Umbilical cord (tissue), 2 donors: ENCODE measurements at places on chromosomes 5 and 9. TPM values are rescaled to one million over a fixed set of nuclear protein-coding genes. Genes with fewer than 3 reads are reported as not detected.

- DNase-seq, result no peak
Observed at GRCh38 chr5:24161559-24161958, 483.2 kb downstream of the CDH10 start.

DNA sequence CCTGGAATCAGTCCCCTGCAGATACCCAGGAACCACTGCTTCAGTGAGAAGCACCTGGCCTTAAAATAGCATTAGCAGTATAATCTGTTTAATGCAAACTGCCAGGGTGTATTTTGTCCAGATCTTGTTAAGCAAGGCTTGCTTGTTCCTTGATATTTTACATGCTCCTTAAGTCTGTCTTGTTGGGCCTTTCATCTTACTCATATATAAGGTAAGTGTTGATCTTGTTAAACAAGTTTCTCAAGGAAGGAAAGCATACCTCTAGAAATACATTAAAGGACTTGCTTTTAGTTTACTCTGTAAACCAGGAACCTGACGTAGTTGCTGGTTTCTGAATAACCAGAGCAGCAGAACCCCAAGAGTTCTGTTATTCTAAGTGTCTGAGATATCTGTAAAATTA is 13.7 kb downstream of the HSPA4 start:
- DNase-seq, result peak; percentile 66

DNA sequence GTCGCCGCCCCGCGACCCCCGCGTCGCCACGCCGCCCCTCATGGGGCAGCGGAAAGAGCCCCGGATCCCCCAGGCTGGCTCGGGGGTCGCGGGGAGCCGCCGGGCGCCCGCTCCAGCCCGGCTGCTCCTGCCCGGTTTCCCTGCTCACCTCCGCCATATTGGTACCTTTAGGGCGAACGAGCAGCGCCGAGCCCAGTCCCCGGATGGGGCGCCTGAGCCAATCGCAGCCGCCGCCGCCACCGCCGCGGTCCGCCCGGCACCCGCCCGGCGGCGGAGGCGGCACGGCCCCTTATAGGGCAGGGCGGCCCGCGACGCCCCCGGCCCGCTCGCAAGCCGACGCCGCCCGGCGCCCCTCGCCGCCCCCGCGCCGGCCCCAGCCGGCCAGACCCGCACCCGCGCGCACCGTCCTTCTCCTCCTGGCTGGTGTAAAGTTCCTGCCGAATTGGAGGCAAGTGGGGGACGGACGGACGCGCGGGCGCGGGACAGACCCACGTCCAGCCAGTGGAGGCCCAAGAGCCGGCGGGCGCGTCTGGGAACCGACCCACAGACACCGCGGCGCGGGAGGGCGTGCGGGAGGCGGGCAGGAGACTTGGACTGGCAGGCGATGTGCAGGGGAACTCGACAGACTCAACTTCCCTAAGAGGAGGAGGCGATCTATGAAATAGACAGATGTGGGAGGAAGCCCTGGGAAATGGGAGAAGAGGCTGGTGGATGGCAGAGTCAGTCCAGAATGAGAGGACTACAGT is at the start of gene MIER3:
MIER3 (minus strand) TSS at position 178 of the 746 bp plus-strand sequence; CDS start at position 157, 21 bp downstream.
- DNase-seq, result peak; percentile 83

The ANKRD34B gene
- total RNA-seq, result 4.1 TPM

The TMED9 gene
- 62.1 TPM for total RNA-seq

GRCh38 chr5:95080030-95080429 is 204.9 kb downstream of the MCTP1 start:
- DNase-seq, result no peak

The ZNF883 gene
- total RNA-seq, result 1.7 TPM

DNA sequence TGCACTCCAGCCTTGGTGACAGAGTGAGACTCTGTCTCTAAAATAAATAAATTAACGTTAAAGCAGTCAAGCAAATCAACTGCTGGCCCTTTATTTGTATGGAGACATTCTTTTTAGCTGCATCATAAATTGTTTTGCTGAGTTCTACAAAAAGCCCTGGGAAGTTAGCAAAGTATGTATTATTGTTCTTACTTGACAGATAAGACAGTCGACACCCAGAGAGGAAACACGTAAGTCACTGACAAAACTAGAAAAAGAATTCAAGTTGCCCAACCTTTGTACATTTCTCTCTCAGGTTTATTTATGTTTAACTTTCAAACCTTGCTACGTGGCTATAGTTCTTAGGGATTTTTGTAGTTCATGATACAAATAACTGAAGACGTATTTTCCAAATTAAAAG is 40.4 kb upstream of the MACIR start:
- peak; percentile 20 for DNase-seq

The CDH9 gene
- total RNA-seq, result 6.5 TPM

The TRIM7 gene
- total RNA-seq, result 2.2 TPM

DNA sequence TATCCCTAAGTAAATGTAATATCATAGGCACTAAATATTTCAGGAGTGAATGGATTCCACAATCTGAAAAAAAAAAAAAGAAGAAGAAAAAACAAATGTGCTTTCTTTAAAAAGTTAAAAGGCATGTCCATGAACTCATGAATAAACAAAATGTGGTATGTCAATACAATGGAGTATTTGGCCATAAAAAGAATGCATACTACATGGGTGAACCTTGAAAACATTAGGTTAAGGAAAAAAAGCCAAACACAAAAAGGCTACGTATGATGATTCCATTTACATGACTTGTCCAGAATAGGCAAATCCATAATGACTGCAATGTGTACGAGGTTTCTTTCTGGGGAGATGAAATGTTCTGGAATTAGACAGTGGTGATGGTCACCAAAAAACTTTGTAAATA is 45.3 kb downstream of the FNIP1 start:
- no peak for DNase-seq

DNA sequence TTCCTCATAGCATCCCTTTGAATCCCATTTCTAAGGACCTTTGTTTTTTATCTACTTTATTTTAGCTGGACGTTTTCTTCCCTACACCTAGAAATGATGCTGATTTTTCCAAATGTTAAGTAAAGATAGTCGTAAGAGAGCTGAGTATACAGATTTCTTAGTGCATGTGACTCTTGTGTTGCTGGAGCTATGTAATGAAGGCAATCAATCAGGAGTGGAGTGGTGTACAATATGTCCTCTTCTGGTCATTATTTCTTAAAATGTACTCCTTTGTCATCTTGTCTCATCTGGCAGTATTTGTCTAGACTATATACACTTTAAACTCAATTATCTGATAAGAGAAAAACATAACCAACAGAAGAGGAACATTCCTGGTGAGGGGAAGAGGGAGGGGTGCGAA is 13.5 kb downstream of the GAPT start:
- no peak for DNase-seq

GRCh38 chr5:34547300-34548085 is 108.6 kb upstream of the RAI14 start:
- no peak for DNase-seq

DNA sequence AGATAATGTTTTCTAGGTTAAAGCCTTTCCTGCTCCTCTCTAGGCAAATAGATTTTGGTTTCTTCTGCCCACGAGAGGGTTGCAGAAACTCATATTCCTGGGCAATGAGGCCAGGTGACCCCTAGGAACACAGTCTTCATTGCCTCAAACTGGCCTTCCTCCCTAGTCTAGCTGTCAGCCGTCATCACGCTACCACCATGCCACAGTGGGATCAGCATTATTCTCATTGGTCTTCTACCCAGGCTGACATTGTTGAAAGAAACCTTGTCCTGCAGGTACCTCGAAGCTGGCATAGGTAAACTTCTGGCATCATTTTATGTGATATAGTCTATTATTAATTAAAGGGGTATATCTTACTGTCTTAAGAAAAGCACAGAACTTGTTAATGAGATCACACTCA is 51.1 kb downstream of the ELL2 start:
- no peak for DNase-seq

DNA sequence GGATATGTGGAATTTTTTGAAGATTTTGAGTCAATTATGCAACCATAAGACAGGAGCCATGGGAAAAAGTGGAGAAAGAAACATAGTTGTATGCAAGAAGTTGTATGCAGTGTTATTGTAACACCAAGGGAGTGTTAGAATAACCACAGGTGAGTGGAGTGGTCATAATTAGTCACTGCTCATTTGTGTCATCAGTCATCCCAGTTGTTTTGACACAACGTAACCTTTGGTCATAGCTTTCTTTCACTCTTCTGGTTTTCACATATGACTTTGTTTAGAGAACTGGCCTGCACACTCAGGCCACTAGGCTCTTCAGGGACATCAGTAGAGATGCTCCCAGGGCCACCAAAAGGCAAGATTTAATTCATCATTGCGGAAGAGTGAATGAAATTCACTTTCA is 158.7 kb upstream of the HMHB1 start:
- no peak for DNase-seq

DNA sequence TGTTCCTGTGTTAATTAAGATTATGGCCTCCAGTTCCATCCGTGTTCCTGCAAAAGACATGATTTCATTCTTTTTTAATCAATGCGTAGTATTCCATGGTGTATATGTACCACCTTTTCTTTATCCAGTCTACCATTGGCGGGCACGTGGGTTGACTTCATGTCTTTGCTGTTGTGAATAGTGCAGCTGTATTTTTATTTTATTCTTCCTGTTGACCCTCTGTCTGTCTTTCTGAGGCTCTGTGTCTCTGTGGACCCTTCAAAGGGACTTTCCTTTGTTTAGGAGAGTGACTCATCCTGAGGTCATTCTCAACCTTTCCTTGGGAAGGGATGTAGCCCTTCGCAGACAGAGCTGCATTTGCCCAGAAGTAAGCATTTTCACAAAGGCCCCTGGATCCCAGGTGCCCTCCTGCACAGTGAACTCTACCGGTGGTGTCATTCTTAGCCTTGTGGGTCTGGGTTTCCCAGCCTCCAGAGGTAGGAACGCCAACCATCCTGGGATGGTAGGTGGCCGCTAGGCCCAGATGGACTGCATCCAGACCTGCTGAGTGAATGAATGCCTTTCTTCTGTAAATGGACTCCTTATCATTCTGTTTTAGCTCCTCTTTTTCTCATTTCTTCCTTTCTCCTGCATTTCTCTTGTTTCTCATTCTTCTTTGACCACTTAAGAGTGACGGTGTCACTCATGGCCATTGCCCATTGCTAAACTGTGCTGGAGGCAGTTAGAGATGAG is 22.4 kb downstream of the TRIO start:
- no peak for DNase-seq

- no peak for DNase-seq
Observed at GRCh38 chr9:88372103-88372654, 16.1 kb upstream of the SPIN1 start.

The CCDC112 gene
- 8.4 TPM for total RNA-seq

The PTRH1 gene
- 8.4 TPM for total RNA-seq

The CRHBP gene
- 0.96 TPM for total RNA-seq

DNA sequence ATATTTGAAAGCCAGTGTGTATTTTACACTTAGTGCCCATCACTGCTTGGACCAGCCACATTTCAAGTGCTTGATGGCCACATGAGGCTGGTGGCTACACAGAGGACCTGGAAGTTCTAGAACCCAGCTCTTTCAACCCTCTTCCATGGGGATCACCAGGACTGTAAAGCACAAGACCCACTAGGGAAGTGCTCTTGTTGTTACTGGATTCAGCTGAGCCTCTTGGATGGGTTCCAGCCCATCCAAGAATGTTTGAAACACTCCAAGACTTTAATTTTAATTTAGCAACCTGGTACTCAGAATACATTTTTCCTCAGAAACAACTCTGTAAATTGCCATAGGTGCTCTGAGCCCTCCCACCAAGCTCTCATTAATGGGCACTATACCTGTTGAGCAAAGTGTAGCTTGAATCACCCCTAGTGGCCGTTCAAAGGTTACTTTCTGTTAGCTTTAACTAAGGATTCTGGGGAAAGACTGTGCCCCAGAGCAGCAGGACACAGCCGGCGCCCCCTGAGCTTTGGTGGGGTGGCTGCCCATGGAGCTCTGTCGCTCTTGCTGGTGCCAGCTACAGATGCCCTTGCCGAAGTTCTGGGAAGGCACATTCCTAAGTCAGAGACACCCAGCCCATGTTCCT is 212.4 kb downstream of the HSD17B3 start:
- DNase-seq, result no peak

DNA sequence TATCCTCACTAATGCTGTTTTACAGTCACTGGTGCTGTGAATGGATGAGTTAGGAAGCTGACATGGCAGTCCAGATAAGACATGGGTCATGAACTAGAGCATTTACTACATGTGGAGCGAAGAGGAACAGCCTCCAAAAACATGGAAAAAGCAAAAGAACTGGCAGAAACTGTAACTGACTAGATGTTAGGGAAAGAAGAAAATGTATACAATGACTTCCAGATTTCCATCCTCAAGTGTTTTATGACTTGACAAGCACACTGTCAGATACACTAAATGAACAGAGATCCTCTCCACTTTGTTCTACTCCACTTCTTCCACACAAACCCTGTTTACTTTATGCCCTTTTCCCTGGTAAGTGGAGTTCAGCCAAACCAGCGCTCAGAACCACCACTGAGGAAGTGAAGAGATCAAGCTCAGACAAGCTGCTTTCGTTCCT is 11.5 kb downstream of the HMGCS1 start:
- peak; percentile 24 for DNase-seq

DNA sequence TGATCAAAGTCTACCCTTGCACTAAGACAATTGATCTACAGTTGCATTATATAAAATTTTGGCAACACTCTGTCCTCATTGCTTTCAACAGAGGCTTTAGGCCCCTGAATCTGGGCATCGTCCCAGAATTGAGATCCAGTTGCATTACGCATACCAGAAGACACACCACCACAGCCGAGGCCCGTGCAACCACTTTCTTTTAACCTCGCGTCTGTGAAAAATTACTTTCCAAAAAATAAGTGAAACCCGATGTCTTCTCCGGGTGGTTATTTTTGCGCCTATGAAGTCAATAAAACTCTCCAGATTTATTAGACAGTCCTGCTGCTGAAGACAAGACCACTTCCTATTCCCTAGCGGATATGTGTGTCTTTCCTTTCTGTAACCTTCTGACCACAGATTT is 52.1 kb upstream of the NFIB start:
- DNase-seq, result peak; percentile 90

DNA sequence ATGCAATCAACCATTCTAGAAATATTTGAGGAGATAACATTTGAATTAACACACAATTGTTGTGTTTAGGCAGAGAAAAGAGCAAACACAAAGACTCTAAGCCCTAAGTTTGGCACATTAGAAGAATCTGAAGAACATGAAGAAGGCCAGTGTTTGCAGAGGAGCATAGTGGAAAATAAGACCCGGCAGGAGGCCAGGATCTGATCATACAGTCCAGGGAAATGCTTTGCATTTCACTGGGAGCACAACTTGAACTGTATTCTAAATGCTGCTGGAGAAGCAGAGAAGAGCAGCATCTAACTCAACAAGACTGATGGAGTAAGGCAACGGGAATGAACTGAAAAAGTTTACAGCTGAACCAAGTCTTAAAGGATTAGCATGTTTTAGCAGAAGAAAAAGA is 463.4 kb downstream of the ZNF608 start:
- DNase-seq, result peak; percentile 35

The ENC1 gene
- total RNA-seq, result 21.9 TPM

DNA sequence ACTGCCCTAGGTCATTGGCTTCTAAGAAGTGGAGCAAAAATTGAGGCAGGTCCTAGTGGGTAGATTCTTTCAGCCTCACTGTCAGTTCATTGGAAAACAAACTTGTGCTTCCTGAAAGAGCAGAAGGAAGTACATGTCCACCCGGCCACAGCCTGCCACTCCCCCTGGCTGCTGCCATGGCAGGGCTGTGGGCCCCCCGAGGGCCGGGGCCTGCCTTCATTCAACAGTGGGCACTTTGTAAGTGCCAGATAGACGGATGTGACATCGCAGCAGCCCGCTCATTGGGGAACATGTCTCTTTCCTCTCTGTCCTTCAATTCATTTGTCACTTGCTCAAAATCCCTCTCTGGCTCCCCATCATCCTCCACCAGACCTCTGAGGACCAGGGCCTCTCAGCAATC is 20.6 kb upstream of the NEURL1B start:
- no peak for DNase-seq

The CCDC187 gene
- total RNA-seq, result 1.7 TPM
